ENCODE measurements at places on chromosomes 1 and 21. TPM values are rescaled to one million over a fixed set of nuclear protein-coding genes. Genes with fewer than 3 reads are reported as not detected.

The SPRR1A gene
- total RNA-seq, result not detected

The PDC gene
- not detected for total RNA-seq

The EMC1 gene
- 40.4 TPM for total RNA-seq

The KCNN3 gene
- 0.09 TPM for total RNA-seq

The S100A13 gene
- total RNA-seq, result 3.3 TPM

The GPR3 gene
- 0.73 TPM for total RNA-seq

The GJB3 gene
- not detected for total RNA-seq

The SMIM12 gene
- 43.5 TPM for total RNA-seq
